T-helper 22 cell (primary cell): ENCODE measurements at places on chromosomes 7 and 10.

GRCh38 chr10:985361-985760 lies 2.9 kb upstream of the GTPBP4 start:
- DNase-seq, result no peak

- no peak for DNase-seq
Observed at GRCh38 chr7:150398108-150398964, 19.2 kb downstream of the ZNF775 start.

- no peak for DNase-seq
Observed at GRCh38 chr7:141455723-141456122, 95.5 kb upstream of the AGK start.

GRCh38 chr10:88073682-88074081 lies 210.3 kb downstream of the PTEN start:
- DNase-seq, result no peak

GRCh38 chr10:10892290-10892875 lies 125.3 kb upstream of the CELF2 start:
- no peak for DNase-seq

DNA sequence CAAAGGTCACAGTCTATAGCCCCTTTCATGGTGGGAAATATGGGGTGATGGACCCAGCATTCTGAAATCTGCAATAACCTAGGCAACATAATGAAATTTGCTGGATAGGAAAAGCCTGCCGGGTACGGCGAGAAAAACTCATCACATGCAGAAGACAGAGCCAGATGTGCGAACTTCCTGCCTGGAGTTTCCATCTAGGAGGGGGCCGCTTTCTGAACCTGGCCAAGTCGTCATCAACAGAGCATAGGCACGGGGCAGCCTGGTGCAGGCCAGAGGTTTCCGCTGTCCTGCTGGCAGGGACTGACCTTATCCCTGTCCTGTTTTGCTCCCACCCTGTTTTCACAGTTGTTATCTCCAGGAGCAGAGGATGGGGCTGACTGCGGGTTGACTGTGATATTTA lies 27.4 kb downstream of the CCDC3 start:
- no peak for DNase-seq

DNA sequence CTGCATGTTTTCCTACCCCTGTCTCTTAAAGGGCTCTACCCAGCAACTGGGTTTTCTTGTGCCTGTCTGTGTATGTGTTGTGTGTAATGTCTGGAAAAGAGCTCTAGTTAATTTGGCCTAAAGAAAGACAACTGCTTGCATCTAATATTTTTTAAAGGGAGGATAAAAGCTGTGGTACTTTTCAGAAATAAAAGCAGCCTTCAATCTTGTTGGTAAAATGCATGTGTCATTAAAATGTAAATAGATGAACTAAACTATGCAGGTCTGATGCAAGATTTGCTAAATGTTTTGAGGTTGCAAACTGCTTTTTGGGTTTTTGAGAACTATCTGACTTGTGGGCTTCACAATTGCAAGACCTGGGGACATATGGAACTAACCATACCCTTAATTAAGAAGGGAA lies 445.3 kb downstream of the HTR7 start:
- DNase-seq, result no peak

DNA sequence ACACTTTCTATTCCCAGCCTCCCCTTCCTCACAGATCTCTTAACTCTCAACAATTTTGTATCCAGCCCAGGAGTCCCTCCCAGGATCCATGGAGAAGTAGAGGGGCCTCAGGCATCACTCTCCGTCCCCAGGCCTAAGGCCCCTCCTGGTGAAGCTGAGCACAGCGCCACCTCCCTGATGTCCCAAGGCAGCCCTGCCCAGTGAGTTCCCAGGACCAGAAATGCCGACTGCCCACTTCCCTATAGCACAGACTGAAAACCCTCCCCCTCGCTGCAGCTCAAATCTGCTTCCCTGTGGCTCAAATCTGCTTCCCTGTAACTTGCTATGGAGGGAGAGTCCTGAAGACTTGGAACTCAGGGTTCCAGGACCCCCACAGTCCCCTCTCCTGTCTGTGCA lies 35.6 kb downstream of the YKT6 start:
- no peak for DNase-seq

- no peak for DNase-seq
Observed at GRCh38 chr7:47008461-47008860, 573.5 kb downstream of the TNS3 start.

- DNase-seq, result no peak
Observed at GRCh38 chr7:52648872-52649271, 386.6 kb upstream of the POM121L12 start.

DNA sequence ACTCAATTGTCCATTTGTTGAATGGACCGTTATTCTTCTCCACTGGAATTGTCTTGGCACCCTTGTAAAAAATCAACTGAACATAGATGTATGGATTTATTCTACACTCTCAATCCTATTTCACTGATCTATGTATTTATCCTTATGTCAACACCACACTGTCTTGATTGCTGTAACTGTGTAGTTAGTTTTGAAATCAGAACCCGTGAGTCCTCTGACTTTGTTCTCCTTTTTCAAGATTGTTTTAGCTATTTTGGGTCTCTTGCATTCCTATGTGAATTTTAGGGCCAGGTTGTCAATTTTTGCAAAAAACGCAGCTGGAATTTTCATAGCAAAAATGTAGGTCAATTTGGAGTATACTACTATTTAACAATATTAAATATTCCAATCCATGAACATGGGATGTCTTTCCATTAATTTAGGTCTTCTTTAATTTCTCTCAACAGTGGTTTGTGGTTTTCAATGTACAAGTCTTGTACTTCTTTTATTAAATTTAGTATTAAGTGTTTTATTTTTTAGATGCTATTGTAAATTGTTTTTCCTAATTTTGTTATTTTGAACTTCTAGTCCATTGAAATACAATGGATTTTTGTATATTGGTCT lies 10.0 kb downstream of the CAMK2B start:
- no peak for DNase-seq

GRCh38 chr10:1677307-1677939 lies 59.9 kb downstream of the ADARB2 start:
- no peak for DNase-seq

DNA sequence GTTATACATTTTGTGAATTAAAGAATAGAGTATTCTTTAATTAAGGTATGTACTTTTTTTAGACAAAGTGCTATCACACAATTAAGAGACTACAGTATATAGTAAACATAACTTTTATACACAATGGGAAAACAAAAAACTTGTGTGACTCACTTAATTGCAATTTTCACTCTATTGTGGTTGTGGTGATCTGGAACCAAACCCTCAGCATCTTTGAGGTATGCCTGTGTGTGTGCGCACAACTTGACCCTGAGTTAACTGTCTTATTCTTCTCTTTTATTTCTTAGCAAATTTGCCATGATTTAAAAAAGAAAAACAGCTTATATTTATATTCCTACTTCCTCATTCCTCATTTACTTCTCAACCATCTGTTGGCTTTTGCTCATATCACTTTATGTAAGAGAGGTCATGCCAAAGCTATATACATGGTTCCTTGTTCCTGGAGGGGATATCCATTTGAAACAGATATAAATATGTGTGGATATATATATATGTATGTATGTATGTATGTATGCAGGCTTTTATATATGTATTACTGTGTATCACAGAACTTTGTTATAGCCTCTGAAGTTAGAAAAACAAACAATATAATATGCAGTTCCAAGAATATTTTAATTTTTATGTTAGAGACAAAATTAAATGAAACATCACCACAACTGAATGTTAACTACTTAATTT lies 259.5 kb upstream of the HGF start:
- DNase-seq, result no peak

DNA sequence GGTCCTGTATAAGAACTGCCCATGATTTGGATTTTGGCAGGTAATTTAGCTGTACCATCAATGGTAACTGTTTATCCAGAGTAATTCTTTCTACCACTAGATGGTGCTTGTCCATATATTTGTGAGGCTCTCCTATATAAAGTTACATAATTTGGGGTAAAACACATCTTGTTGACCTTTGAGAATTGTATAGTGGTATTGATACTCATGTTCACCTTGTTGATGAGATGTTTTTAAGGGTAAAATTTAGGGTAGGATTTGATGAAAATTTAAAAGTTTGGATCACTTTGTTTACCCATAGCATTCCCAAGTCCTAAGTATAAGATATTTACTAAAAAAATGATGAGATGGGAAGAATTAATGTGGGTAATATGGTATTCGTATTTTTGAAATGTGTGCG lies 31.6 kb downstream of the ST7 start:
- DNase-seq, result no peak

DNA sequence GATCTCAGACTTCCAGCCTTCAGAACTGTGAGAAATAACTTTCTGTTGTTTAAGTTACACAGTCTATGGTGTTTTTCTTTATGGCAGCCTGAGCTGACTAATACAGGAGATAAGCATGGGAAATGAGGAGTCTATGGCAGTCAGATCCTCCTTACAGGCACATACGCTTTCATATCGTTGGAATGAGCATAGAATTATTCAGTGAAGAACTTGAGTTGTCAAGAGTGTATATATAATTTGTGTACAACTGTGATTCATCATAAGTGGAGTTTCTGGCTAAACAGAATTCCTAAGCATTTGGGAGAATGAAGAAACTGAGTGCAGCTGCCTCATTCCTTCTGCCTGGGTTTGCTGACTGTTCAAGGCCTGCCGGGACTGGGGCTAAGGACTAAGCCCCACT lies 516.7 kb downstream of the ADRA2A start:
- DNase-seq, result no peak

- DNase-seq, result no peak
Observed at GRCh38 chr7:93315896-93316295, 83.7 kb downstream of the VPS50 start.
